MCF 10A (cell line): ENCODE measurements at places on chromosomes 2 and 18. TPM values are rescaled to one million over a fixed set of nuclear protein-coding genes. Genes with fewer than 3 reads are reported as not detected.

DNA sequence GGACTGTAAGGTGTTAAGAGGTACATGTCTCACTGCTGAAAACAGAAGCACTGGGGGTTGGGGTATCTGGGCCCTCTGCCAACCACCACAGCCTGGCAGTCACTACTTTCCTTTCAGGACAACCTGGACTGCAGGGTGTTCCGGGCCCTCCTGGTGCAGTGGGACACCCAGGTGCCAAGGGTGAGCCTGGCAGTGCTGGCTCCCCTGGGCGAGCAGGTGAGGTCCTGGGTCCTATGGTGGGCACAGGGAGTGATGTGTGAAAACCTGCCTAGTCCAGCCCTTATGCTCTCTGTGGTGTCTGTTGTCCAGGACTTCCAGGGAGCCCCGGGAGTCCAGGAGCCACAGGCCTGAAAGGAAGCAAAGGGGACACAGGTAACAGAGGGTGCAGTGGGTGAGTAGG is 40.0 kb downstream of the MARCO start:
- H3K27me3 ChIP-seq: peaks cover 27% of the 10 kb centered on the region
- peaks cover 6% of the 10 kb centered on the region for H3K4me1 ChIP-seq
- no peak overlapping the region for H3K4me3 ChIP-seq
- no peaks in the 10 kb centered on the region for H3K36me3 ChIP-seq

GRCh38 chr2:131063501-131064283 is 29.6 kb downstream of the FAM168B start:
- peaks cover 65% of the 10 kb centered on the region for H3K36me3 ChIP-seq
- no peak overlapping the region for H3K4me3 ChIP-seq
- DNase-seq: no peak
- no peak overlapping the region for H3K27ac ChIP-seq

ACSL3 gene
- 183 and 203 TPM in 2 replicates for total RNA-seq

DNA sequence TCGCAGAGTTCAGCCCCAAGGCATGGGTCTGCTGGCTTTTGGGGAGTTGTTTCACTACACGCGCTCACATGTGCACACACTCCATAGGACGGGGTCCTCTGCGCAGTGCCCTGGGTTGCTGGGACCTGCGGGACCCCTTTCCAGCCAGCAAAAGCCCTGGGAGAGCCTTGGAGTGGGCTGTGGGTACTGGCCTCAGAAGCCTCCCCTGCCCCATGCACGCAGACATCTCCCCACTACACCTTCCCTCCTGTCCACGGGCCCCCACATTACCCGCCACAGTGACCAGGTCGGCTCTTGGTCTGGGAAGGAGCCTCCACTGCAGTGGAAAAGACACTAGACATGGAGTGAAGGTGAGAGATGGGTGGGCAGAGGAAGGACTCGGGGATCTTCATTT is 48.5 kb downstream of the FAM168B start:
- no peak overlapping the region for H3K4me3 ChIP-seq
- H3K36me3 ChIP-seq: peaks cover 40% of the 10 kb centered on the region
- no peak overlapping the region for H3K27ac ChIP-seq

- DNase-seq: no peak
- no peaks in the 10 kb centered on the region for H3K4me1 ChIP-seq
- no peaks in the 10 kb centered on the region for H3K27me3 ChIP-seq
- H3K4me3 ChIP-seq: no peak overlapping the region
- peaks cover 6% of the 10 kb centered on the region for H3K36me3 ChIP-seq
These were observed 266.6 kb upstream of the MYT1L start for GRCh38 chr2:2597712-2598111.

DNA sequence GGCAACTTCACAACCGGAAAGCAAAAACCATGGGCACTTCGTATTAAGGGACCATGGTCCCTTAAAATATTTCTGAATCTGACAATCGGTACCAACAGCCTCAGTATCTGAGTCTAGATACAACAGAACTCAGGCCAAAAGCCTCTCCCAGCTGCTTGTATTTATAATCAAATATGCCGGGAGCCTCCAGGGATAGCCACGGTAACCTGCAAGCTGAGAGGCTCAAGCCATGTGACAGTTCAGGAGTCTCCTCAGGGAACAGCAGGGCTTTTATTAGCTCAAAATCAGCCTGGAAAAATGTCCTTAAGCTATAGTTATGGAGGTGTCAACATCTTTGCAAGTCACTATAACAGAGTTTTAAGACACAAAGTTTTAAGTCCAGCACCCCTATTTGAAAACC is 352.8 kb upstream of the GYPC start:
- H3K4me3 ChIP-seq: no peak overlapping the region
- H3K27ac ChIP-seq: no peak overlapping the region
- no peak for DNase-seq
- no peaks in the 10 kb centered on the region for H3K4me1 ChIP-seq

DNA sequence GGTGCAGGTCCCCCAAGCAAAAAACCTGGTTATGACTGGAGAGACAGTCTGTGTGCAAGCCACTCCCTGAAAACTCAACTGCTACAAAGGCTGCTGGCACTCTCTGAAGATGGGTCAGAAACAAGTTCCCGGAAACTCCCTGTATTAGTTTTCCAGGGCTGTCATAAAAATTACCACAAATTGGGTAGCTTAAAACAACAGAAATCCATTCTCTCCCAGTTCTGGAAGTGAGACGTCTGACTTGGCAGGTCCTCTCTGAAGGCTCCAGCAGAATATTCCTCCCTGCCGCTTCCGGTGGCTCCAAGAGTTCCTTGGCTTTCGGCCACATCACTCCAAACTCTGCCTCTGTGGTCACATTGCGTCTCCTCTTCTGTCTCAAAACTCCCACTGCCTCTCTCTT is 30.1 kb upstream of the SERPINE2 start:
- no peaks in the 10 kb centered on the region for H3K4me1 ChIP-seq
- H3K27me3 ChIP-seq: no peaks in the 10 kb centered on the region
- H3K4me3 ChIP-seq: no peak overlapping the region
- DNase-seq: no peak
- H3K36me3 ChIP-seq: no peaks in the 10 kb centered on the region

GRCh38 chr2:150585221-150585971 is 97.9 kb upstream of the RND3 start:
- H3K4me1 ChIP-seq: no peaks in the 10 kb centered on the region
- H3K36me3 ChIP-seq: no peaks in the 10 kb centered on the region
- no peak for DNase-seq
- no peaks in the 10 kb centered on the region for H3K27me3 ChIP-seq

GRCh38 chr2:33213244-33213643 is 263.2 kb upstream of the RASGRP3 start:
- H3K4me3 ChIP-seq: no peak overlapping the region
- H3K36me3 ChIP-seq: peaks cover 16% of the 10 kb centered on the region
- peaks cover 63% of the 10 kb centered on the region for H3K4me1 ChIP-seq
- no peak for DNase-seq

DNA sequence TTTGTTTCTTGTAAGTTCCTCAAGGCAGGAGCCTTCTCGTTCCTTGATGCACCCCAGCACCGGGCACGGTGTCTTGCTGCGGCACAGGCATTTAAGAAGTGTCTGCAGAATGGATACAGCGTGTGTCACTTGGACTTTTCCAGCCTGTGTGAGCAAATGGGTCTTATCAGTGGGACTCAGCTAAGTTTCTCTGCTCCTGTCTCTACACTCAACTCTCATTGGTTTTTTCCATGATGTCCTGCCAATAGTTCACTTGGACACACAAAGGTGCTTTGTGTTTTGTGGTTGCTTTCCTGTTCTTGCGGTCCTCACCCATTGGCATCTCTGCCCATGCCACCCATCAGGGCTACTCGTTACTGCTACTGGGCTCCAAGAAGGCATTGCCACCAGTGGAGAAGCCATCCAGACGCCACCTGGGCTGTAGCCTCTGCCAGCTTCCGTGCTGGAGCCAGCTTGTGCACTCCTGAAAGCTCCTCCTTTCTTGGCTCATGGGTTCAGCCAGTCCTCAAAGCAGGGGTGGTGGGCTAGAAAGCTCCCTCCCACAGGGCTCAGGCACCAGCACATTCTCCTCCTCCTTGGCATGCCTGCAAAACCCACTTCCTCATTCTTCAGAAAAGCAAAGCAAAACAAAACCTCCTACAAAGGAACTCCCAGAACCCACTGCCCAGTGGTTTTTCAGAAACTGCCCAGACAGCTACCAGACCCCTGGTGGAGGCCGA is 41.4 kb downstream of the IL1R2 start:
- peak overlapping the region; percentile 86 for H3K27ac ChIP-seq
- DNase-seq: peak; percentile 77
- H3K4me3 ChIP-seq: peak overlapping the region; percentile 54
- H3K27me3 ChIP-seq: no peaks in the 10 kb centered on the region

GRCh38 chr2:235413064-235413463 is 80.8 kb upstream of the AGAP1 start:
- H3K36me3 ChIP-seq: peaks cover 6% of the 10 kb centered on the region
- no peak overlapping the region for H3K27ac ChIP-seq
- no peak overlapping the region for H3K4me3 ChIP-seq
- peaks cover 17% of the 10 kb centered on the region for H3K27me3 ChIP-seq
- H3K4me1 ChIP-seq: no peaks in the 10 kb centered on the region
- DNase-seq: no peak

DNA sequence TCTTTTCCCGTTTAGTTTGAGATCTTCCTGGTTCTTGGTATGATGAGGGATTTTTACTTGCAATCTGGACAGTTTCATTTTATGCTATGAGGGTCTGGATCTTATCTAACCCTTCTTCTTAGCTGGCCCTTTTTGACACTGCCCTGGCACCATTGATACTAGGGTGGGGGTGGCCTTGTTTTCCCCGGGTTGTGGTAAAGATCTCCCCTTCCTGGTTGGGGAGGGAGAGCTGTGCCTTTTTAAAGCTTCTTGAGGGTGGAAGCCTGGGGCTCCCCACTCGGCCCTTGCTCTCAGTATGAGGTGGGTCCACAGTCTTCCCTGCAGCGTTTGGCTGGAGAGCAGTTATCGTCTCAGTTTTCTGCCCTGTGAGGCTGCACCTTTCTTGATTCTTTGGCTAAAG is 66.1 kb downstream of the ASB1 start:
- no peak overlapping the region for H3K4me3 ChIP-seq
- H3K4me1 ChIP-seq: no peaks in the 10 kb centered on the region
- peaks cover 14% of the 10 kb centered on the region for H3K27me3 ChIP-seq
- no peak for DNase-seq

GRCh38 chr18:24875777-24876176 is 415.3 kb downstream of the HRH4 start:
- DNase-seq: no peak
- no peak overlapping the region for H3K27ac ChIP-seq
- H3K36me3 ChIP-seq: no peaks in the 10 kb centered on the region
- H3K4me3 ChIP-seq: no peak overlapping the region
- no peaks in the 10 kb centered on the region for H3K27me3 ChIP-seq

- H3K36me3 ChIP-seq: no peaks in the 10 kb centered on the region
- DNase-seq: no peak
- H3K4me3 ChIP-seq: no peak overlapping the region
- H3K27ac ChIP-seq: no peak overlapping the region
- no peaks in the 10 kb centered on the region for H3K4me1 ChIP-seq
These were observed 56.9 kb downstream of the RBM43 start for GRCh38 chr2:151204756-151205155.

NT5C1B gene
- total RNA-seq: not detected in 2 replicates

APOB gene
- 0.05 TPM in 1 of 2 replicates, not detected in the other for total RNA-seq

DNA sequence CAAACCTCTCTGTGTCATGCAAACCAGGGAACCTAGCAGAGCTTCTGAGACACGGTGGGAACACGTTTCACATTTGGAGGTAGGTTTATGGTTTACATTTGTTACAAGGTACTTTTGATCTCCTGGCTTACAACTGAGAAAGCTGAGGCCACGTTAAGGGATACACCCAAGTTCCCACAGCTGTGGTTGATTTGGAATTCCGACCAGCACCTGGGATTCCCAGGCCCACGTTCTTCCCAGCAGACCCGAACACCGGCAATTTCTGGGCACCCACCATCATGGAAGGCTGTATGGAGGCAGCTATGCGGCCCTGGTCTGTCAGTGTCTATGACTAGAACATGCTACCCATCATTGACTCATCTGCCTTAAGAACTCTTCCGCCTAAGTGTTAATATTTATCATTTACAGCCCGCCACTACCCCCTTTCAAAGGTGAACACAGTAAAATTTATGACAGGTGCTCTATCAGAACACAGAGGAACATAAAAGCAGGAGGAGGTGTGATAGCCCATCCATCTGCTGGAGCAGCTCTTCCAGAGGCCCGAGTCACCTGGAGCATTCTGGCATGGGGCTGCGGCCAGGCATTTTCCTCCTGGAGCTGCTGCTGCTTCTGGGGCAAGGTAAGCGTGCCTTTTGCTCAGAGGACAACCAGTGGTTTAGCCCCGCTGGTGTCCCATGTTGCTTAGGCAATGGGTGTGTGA is at the start of gene PLB1:
TSS of gene PLB1 (plus strand) at position 510 of the 700 bp plus-strand sequence. CDS start at position 565, 55 bp downstream.
- no peak within 1 kb of the TSS for H3K4me3 ChIP-seq
- no peaks in the 10 kb centered on the region for H3K4me1 ChIP-seq
- H3K36me3 ChIP-seq: no peaks in the 10 kb centered on the region
- no peaks in the 10 kb centered on the region for H3K27me3 ChIP-seq

RND3 gene
- total RNA-seq: 158 and 182 TPM in 2 replicates

GRCh38 chr18:43122955-43123354 is 7.5 kb upstream of the RIT2 start:
- H3K36me3 ChIP-seq: no peaks in the 10 kb centered on the region
- no peak for DNase-seq
- H3K27me3 ChIP-seq: no peaks in the 10 kb centered on the region
- H3K27ac ChIP-seq: no peak overlapping the region
- no peak overlapping the region for H3K4me3 ChIP-seq
